Smooth muscle cell of the umbilical artery (primary cell): ENCODE measurements at places on chromosomes 3 and 15. TPM values are rescaled to one million over a fixed set of nuclear protein-coding genes. Genes with fewer than 3 reads are reported as not detected.

TMIE gene
- not detected in 2 replicates for total RNA-seq

GRK7 gene
- total RNA-seq: 0.05 TPM in 1 of 2 replicates, not detected in the other

TNNC1 gene
- total RNA-seq: 0.89 TPM in 1 of 2 replicates, not detected in the other

ROPN1B gene
- not detected in 2 replicates for total RNA-seq

CLDN18 gene
- total RNA-seq: not detected in 2 replicates

AGTR1 gene
- total RNA-seq: 2.1 and 5.7 TPM in 2 replicates
